ENCODE measurements at places on chromosomes 1 and 21.

DNA sequence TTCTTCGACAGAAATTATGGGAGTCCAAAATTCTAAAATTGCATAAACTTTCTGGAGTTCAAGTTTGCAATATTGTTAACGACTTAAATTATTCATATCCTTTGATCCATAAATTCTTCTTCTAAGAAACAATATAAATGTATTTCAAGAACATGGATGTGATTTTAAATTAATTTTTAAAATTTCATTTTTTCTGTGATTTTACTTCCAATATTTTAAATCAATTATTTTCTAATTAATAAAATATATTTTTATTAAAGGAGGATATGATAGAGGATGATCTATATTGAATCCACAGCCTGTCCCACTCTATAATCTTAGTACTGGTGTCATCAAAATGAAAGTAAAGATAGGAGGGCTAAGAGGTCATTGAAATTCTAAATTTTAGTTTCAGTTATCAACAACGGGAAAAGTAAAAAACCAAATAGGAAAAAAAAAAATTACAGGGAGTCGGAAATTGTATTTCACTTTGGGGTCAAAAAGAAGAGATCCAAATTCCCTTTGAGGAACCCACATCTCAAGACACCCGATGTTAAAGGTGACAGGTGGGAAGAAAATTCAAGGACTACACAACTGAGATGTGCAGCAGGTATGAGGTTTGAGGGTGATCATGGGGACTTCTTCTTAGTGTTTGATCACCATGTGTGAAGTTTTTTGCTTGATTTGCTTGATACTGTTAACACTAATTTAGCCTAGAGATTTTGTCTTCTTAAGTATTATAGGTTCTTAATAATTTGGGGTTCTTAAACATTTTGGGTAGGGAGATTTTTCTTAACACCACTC is 154.8 kb upstream of the RGS18 start:
- DNase-seq = no peak

GRCh38 chr1:4612991-4613390 is 41.4 kb upstream of the AJAP1 start:
- DNase-seq = no peak

GRCh38 chr1:178645808-178646200 is 79.2 kb upstream of the RALGPS2 start:
- peak; percentile 95 for DNase-seq

DNA sequence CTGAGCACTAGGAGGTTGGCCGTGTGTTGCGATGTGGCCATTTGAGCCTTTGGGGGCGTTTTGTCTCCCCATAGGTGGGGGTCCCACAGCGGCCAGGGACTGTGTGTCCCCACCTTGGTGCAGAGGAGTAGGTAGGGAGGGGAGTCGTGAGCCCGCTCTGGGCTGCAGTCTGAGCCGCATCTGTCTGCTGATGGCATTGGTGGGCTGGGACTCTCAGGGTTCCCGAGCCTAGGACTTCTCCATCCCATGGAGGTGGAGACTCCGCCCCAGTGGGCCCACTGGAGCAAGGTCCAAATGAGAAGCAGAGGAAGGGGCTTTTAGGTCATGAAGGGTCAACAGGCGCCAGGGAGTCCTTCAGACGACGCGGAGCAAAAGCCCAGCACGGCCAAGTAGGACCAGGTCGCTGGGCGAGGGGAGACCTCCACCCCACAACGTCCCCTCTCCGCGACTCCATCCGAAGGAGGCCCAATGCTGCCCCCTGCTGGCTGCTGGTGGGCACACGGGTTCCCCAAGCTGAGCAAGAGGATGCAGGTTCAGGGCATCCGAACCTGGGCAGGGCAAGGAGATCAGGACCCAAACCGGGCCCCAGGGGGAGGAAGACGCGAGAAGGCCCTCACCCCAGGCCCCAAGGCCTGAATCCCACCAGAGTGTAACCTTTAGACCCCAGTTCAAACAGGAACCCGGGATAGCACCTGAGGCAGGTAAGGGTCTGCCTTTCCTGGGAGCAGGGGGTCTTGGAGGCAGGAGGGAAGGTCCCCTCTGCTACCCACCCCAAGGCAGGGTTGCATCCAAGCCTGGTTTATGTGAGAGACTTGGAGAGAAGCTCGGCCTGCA is 14.9 kb downstream of the TTC34 start:
- DNase-seq = peak; percentile 13

DNA sequence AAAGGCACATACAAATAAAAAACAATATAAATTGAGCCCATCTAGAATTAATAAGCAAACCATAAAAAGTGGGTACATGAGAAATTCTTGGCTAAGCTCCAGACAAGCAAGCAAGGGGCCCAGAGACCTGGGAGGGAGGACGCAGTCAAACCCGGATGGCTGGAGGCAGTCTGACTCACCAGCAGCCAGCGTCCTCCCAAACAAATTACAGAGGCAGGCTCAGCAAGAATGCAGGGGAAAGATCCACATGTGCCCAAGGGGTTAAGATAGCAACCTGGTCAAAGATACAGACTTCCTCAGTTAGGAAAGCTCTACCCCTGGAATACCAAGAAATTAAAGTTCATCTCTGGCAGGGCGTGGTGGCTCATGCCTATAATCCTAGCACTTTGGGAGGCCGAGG is 7.4 kb upstream of the TIAM1 start:
- peak; percentile 70 for DNase-seq

DNA sequence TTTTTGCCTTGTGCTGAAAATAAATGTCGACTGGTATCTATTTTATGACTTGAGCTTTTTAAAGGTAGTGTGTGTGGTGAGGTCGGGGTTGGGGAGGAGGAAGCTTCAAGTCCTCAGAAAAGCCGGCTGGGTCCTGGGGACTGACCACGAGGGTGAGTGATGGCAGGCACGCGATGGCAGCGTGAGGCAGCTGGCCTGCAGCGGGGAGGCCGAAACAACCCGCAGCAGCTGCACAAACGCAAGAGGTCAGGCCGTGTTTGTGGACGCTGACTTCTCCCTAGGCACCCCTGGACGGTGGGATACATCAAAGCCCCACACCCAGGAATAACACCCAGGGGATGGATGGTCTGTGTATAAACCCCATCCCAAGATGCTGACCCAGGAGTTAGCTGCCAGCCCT is 51.4 kb downstream of the ZBTB18 start:
- DNase-seq = no peak

DNA sequence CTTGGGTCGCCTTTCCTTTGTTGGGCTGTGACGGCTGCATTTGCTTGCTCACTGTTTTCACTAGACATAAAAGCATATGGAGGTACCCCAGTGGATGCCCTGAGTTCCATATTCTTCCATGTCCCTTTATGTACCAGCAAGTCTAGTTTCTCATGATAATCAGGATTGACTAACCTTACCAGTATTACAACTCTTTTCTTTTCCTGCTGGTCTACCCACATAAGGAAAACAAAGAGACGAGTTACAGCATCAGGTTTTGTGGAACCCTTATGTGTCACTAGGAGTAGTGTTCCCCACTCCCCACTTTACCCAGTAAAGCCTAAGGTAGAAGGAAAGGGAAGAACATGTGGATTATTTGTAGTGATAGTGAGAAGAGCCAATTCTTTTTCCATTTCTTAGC is 16.4 kb upstream of the CENPF start:
- no peak for DNase-seq

DNA sequence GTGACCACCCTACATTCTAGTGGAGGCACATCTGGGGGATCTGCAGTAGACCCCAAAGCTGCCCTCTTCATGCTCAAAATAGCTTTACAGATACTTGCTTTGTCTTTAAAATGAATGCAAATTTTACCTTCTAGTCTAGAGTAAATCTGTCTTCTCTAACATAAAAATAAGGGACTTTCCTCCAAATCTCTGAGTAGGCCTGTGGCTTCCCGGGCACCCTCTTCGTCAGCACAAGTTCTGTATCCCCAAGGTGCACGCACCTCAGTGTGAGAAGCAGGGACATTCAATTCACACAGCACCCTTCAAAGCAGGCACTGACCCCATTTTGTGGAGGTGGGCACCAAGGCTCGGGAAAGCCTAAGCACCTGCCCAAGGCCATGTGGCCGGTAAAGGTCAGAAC is 19.0 kb downstream of the MEF2D start:
- DNase-seq = no peak

DNA sequence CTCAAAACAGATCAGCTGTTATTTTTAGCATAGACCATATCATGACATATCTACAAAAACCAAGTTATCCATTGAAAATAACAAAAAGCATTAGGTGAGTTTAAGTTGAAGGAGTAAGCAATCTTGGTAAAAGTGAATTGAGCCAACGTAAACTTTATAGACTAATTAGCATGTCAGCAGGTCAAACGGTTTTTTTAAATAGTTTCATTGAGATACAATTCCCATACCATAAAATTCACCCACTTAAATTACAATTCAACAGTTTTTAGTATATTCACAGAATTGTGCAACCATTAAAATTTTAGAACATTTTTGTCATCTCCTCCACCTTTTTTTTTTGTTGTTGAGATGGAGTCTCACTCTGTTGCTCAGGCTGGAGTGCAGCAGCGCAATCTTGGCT is 92.1 kb downstream of the TGFBR3 start:
- no peak for DNase-seq

DNA sequence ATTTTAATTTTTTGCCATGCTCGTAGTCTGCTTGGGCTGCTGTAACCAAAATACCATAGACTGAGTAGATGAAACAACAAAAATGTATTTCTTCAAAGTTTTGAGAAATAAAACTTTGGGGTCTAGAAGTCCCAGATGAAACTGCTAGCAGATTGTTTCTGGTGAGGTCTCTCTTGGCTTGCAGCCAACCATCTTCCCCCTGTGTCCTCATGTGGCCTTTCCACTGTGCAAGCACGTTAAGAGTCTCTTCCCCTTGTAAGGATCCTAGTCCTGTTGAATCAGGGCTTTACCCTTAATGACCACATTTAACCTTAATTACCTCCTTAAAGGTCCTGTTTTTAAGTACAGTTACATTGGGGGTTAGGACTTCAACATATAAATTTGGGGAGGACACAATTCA is 86.6 kb downstream of the PTBP2 start:
- DNase-seq = peak; percentile 2

DNA sequence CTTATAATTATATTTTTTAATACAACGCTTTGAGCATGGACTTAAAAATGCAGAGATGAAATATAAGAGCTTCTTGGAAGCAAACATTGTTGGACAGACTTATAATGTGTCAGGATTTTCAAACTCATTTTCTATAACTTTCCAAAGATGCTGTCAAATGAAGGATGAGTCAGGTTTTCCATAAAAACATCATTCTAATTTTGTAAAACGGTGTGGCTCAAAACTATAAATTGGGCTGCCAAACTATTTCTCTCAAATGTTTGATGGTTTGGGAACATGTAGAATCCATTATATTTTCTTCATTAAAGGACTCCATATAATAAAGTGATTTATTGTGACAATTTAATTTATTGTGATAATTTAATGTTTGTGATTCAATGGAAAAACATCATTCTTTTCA is 511.2 kb downstream of the USP25 start:
- no peak for DNase-seq

DNA sequence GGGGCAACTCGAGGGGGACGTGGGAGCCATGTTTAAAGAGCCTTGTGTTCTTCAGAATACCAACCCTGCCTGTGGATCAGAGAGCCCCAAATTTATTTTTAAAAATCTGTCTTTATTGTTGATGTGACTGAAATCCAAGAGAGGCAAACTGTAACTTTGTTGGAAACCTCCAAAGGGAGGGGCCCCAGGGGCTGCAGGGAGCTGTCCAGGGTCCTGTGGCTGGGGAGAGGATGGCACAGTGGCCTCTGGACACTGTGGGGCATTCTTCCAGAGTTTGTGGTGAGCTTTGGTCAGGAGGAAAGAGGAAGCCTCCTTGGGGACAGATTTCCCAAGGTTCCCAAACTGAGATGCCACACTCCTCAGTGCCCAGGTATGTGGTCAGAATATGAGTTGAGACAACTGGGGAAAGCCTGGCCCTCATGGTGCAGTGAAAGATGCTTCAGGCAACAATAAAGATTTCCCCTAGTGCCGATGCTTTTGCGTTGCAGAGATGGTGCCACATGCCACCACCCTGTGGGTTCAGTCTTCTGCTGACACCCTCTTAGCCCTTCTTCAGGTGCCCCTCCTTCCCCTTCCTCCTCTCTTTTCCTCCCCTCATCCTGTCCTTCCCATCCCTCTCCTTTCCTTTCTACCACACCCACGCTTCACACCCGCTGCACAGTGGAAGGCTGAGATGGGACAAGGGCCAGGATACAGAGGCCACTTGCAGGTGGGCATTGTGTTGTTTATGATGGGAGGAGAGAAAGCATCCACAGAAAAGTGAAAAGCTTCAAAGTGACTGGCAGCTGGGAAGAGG is 122.1 kb downstream of the UCK2 start:
- peak; percentile 31 for DNase-seq

DNA sequence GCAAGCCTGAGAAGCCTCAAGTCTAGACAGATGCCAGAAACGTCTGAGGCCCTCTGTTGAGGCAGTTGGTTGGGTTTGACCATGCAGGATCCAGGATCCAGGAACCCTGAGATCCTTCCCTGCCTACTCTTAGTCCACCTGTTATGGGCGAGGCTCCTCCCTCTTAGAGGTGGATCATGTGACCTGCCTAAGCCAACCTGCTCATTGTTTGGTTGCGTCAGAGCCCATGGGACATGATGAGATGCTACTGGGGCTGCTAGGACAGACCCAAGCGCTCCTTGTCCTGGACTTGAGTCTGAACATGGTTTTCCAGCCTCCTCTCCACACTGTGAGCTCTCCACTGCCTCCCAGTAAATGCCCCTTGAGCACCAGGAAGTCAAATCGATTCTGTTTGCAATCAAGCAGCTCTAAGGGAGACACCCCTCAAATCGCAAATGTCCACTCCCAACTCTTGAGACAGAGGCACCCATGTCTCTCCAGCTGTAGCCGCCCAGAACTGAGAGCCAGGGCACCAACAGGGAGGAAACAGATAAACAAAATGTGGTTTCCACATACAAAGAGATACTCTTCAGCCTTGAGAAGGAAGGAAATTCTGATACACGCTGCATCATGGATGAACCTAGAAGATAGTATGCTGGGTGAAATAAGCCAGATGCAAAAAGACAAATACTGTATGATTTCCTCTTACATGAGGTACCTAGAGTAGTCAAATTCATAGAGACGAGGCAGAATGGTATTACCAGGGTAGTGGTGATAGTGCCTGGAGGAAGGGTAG is 31.7 kb upstream of the WNT4 start:
- no peak for DNase-seq

DNA sequence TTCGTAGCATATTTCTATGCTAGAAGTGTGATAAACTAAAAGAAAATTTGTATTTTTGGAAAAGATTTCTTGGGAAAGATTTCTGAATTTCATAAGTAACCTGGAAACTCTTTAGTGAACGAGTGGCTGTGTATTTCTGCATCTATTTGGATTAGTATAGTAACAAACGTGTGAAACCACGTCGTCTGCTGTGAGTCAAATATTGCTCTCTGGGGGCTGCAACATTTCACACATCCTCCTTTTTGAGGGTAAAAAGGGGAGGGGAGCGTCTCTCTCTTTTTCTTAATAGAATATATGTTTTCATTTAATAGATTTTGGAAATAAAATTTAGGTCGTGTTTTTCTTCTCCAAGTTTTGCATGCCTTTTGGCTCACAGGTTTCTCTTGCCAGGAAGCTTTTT is 44.8 kb downstream of the LHX9 start:
- no peak for DNase-seq

DNA sequence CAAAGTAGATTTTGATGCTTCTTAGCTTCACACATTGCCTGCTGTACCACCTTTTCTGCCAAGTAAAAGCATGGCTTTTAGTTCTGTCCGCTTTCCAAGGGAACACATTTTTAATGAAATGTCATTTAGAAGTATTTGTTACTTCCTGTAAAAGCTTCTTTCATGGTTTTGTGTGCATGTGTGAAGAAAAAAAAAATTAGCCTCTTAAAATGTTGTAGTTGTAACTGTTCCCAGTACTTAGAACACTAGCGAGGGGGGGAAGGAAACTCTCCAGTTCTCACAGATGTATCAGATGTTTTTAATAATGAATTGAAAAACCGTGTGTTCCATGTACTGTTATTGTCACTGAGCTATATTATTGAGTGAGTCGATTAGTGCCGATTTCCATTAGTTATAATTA is 568.3 kb upstream of the ADGRL2 start:
- DNase-seq = no peak
